Pulmonary artery endothelial cell (primary cell): ENCODE measurements at places on chromosomes 12 and 14. TPM values are rescaled to one million over a fixed set of nuclear protein-coding genes. Genes with fewer than 3 reads are reported as not detected.

- no peak for DNase-seq
Measured at GRCh38 chr12:71442567-71442931, 3.0 kb downstream of the LGR5 start.

- no peak for DNase-seq
Measured at GRCh38 chr14:69845787-69846186, 33.4 kb upstream of the SMOC1 start.

- DNase-seq = no peak
Measured at GRCh38 chr12:58293308-58293982, 352.1 kb downstream of the ATP23 start.

The SAMD15 gene
- 1.8 TPM in 2 replicates for total RNA-seq

The GPHN gene
- 12.1 and 16.4 TPM in 2 replicates for total RNA-seq
